Upper lobe of left lung (tissue), 6 donors: ENCODE measurements at places on chromosomes 1 and 21. TPM values are rescaled to one million over a fixed set of nuclear protein-coding genes. Genes with fewer than 3 reads are reported as not detected.

NPR1 gene
- 62.0 TPM for total RNA-seq

GJA9 gene
- total RNA-seq: not detected

DNA sequence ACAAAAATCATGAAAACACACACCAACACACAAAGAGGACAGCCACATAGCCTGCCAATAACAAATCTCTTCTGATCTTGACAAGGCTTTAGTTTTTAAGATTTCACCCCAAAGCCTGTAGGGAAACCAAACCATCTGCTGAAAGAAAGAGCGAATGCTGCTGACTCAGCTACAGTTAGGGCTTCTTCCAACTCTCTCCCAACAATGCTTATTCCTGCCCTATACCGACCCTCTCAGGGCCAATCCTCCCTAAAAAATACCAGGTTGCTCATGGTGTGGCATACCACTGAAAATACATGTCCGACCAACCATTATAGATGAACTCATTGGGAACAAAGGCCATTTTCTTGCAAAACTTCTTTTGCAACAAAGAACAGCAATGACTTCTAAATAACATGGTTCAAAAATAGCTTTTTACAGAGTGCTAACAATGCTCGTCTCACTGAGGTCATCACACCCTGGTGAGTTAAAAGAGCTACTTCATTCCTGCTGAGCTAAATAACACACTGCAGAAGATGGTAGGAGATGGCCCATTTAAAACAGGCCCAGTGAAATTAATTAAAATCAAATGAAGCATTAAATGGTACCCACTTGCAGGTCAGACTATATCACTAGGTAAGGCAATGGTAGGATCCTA is 86.1 kb downstream of the KIAA0319L start:
- no peaks in the 10 kb centered on the region for H3K4me1 ChIP-seq
- H3K27me3 ChIP-seq: no peaks in the 10 kb centered on the region
- DNase-seq: no peak
- H3K27ac ChIP-seq: no peak overlapping the region

DNA sequence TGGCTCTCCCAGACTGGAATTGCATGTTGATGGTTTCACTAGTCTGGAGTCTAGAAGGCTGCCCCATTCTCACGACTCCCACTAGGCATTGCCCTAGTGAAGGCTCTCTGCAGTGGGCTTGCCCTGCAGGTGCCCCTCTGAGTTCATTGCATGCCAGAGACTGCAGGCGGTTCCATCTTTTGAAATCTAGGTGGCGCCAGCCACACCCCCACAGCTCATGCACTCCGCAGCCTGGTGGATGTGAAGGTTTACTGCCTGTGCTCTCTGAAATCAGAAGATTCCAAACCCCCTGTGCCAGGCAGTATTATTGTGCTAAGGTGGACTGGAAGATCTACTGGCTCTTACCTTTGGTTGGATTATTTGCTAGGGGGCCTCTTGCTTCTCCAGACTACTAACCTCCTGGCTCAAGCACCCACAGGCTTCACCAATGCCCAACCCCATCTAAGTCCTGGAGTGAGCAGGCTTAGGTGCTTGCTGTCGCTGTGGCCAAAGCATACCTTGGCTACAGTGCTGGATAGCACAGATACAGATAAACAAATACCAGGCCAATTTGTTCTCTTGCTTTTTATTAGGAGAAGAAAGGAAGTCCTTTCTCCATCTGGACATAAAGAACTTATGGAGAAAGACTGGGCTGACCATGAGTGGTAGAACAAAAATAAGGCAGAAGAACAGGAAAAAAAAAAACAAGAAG is 83.5 kb upstream of the SIM2 start:
- no peak overlapping the region for H3K4me3 ChIP-seq
- H3K36me3 ChIP-seq: no peaks in the 10 kb centered on the region
- no peak for DNase-seq
- H3K27me3 ChIP-seq: no peaks in the 10 kb centered on the region

GRCh38 chr1:30738040-30738714 is 14.8 kb upstream of the MATN1 start:
- H3K4me3 ChIP-seq: no peak overlapping the region
- no peak overlapping the region for H3K27ac ChIP-seq
- peaks cover 16% of the 10 kb centered on the region for H3K4me1 ChIP-seq
- H3K36me3 ChIP-seq: peaks cover 85% of the 10 kb centered on the region
